ENCODE measurements at places on chromosomes 6 and 20. TPM values are rescaled to one million over a fixed set of nuclear protein-coding genes. Genes with fewer than 3 reads are reported as not detected.

Gene SPATA25
- 0.41 TPM for total RNA-seq

Gene C20orf141
- not detected for total RNA-seq

Gene DCBLD1
- total RNA-seq: 10.1 TPM

Gene LST1
- not detected for total RNA-seq

Gene WFDC10B
- not detected for total RNA-seq

Gene NOL4L
- 53.6 TPM for total RNA-seq

Gene TNF
- not detected for total RNA-seq

Gene THBS2
- total RNA-seq: 1.3 TPM

Gene LKAAEAR1
- not detected for total RNA-seq

Gene PSORS1C1
- total RNA-seq: not detected

Gene DDO
- not detected for total RNA-seq

Gene POPDC3
- total RNA-seq: 0.86 TPM

Gene METTL24
- 3.6 TPM for total RNA-seq

Gene TGM3
- total RNA-seq: 0.43 TPM

Gene BACH2
- 13.1 TPM for total RNA-seq

Gene LY6G6C
- total RNA-seq: 1.2 TPM

Gene ETV7
- not detected for total RNA-seq

Gene CLVS2
- 1.3 TPM for total RNA-seq

Gene ECT2L
- total RNA-seq: not detected

Gene STX11
- total RNA-seq: not detected

Gene RIMS1
- total RNA-seq: 4.5 TPM

Gene OR2J1
- total RNA-seq: not detected

Gene PGK2
- not detected for total RNA-seq

Gene SLC12A5
- total RNA-seq: 9.6 TPM

Gene DZANK1
- 8.0 TPM for total RNA-seq

Gene SLC22A16
- not detected for total RNA-seq

Gene KCNG1
- 4.5 TPM for total RNA-seq

Gene KIAA0408
- 40.7 TPM for total RNA-seq

Gene BPIFA1
- total RNA-seq: not detected

Gene LPIN3
- total RNA-seq: 1.8 TPM

Gene TINAG
- not detected for total RNA-seq

Gene TRIM15
- not detected for total RNA-seq

Gene HSPA1L
- 1.5 TPM for total RNA-seq

Gene TRAPPC3L
- total RNA-seq: not detected

Gene CPNE5
- 0.54 TPM for total RNA-seq

Gene ADTRP
- not detected for total RNA-seq

Gene HLA-F
- 0.98 TPM for total RNA-seq

Gene SLC44A4
- total RNA-seq: 0.32 TPM

Gene MYO6
- total RNA-seq: 25.7 TPM

Gene ZNF334
- total RNA-seq: 21.4 TPM

Gene ULBP3
- total RNA-seq: 17.5 TPM

Gene RNF144B
- 0.59 TPM for total RNA-seq

Gene RGS19
- total RNA-seq: 11.1 TPM

Gene ECHDC1
- total RNA-seq: 59.9 TPM

Gene RIPPLY2
- 0.66 TPM for total RNA-seq

Gene SMLR1
- total RNA-seq: not detected

Gene TJAP1
- total RNA-seq: 47.3 TPM

Gene TAP2
- total RNA-seq: 18.2 TPM

Gene ANKRD66
- total RNA-seq: not detected

Gene MOG
- total RNA-seq: not detected

Gene VIP
- total RNA-seq: not detected

Gene SEMG1
- not detected for total RNA-seq

Gene BPI
- total RNA-seq: not detected

Gene MATN4
- not detected for total RNA-seq

Gene KPNA5
- 13.3 TPM for total RNA-seq
